ENCODE measurements at places on chromosomes 3 and 15.
A peak's percentile ranks its signal among the peaks of the same experiment; 100 is the strongest.

DNA sequence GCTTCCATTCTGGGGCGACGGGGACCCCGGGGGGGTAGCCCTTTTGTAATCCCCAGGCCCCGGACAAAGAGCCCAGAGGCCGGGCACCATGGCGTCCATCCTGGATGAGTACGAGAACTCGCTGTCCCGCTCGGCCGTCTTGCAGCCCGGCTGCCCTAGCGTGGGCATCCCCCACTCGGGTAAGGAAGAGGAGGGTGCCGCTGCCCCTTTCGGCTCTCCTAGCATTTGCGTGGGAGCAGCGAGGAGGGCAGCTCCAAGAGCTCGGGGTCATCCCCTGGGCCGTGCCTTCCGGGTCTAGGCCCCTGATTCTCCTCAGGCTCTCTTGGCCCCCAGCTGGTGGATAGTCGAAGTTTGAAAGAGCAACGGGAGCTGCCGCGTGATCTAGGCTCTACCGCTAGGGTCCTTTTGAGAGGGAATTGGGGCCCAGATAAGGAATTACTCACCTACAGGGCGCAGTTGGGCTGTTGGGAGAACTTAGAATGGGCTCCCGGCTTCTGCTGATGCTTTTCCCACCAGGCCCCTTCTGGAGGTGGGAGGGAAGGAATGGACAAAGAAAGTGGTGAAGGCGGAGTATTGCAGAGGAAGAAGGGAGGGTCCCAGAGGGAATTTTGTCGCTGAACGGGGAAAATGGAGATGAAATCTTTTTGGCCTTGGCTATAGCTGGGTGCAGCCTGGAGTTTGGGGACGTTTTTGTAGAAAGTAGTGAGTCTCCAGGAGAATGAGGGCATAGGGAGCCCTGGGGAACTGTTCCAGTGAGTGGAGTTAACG, 615 bp downstream of the VPS18 start:
- peak; percentile 61 for DNase-seq

DNA sequence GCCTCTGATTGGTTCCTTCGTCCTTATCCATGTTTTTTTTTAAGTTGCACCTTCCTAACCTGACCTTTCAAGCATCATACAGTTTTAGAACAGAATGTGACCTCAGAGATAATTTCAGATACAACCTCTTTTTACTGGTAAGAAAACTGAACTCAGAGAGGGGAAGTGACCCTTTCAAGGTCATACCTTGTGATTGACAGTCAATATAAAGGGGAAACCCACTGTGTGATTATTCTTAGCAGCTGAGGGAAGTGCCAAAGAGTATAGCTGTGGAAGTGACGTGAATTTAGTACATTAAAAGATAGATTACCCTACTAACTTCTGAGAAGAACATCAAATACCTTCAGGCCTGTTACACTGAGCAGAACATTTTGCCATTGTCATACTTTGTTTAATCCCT, 319.4 kb downstream of the NEK10 start:
- no peak for DNase-seq

DNA sequence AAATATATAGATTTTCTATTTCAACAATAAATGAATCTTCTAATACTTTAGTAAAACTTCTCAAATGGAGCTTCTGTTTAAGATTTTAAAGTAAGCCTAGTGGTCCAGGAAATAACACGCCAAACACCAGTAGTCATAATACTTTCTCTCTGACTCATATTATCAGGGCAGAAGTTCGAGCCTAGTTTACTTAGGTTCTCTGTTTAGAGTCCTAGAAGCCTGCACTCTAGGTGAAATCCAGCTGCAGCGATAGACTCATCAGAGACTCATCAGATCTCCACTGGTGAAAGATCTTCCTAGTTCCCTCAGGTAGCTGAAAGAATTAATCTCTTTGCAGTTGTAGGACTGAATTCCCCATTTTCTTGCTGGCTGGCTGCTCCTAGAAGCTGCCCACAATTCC, 552.5 kb upstream of the ROBO2 start:
- no peak for DNase-seq

- peak; percentile 27 for DNase-seq
These were observed 321.1 kb downstream of the ZIC1 start for GRCh38 chr3:147730284-147730683.

DNA sequence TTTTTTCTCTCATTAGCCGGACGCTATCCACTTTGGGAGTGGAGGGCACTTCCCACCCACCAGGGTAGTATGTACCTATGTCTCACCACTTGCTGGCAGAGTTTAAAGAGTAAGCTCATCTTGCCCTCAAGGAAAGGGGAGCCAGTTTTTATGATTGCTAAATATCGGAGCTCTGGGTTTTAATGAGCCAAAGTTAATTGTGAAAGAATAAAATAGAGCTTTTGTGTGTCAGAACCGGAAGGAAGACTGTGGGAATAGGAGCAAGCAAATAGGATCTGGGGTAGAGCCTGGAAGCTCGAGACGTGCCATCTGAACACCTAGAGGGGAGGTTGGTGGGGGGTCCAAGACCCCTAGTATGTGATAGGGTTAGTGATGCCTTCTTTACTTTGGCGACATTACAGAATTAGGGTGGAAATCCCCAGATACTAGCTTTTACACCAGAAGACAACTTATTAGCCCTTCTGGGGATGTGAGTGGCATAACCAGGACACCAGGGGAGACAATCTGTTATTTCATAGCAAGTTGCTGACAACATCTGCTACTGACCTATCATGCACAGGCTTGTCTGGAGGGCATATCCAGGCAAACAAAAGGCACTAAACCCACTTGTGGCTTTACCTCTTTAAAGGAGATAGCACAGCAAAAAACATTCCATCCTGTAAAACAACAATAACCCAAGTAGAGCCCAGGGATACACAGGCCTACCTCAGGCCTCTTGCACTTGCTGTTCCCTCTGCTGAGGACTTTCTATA, 333.8 kb downstream of the ZNF621 start:
- DNase-seq: no peak

- peak; percentile 27 for DNase-seq
These were observed 16.3 kb downstream of the NUP210 start for GRCh38 chr3:13403847-13404246.

- no peak for DNase-seq
These were observed 96.2 kb upstream of the ROBO2 start for GRCh38 chr3:76943671-76944070.

- no peak for DNase-seq
These were observed 393.4 kb upstream of the NR2F2 start for GRCh38 chr15:95937128-95937528.

GRCh38 chr3:112362221-112362620, 29.3 kb downstream of the CD200 start:
- no peak for DNase-seq

GRCh38 chr3:115385774-115386730, 237.3 kb upstream of the GAP43 start:
- DNase-seq: no peak

DNA sequence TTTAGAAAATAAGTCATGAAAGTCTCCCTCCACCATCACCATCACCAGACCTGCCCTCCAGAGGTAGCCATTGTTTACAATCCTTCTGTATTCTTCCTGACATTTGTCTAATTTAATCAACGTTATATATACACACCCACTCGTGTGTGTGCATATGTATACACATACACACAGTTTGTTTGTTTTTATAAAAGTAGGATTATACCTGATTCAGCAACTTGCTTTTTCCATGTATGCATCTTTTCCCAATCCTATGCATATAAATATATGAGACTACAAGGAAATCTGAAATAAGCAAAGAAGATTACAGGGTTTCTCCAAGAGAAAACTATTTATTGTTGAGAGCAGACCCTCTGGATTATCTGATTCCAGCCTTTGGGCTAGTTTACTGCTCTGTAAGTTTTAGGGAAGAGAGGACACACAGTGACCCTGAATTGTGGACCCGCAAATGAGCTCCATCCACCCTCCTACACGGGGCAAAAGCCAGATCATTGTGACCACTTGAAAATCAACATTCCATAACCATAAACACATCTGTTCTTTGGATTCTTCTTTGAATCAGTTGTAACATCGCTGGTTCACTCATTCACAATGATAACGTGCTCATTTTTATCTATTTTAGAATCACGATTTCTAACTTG, 104.3 kb downstream of the CPN2 start:
- DNase-seq: no peak

DNA sequence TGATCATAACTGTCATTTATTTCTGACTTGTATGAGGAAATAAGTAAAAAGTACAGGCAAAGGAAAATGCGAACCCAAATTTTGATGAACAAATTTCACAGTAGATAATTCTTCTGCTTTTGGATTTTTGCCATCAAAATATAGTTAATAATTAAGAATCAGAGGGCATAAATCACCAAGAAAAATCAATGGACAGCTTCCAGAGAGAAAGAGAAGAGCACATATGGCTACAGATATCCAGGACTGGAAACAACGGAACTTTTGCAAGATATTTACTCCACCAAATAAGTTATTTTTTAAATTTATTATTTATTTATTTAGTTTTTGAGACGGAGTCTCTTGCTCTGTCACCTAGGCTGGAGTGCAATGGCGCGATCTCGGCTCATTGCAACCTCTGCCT, 35.1 kb upstream of the NANOGP8 start:
- no peak for DNase-seq

DNA sequence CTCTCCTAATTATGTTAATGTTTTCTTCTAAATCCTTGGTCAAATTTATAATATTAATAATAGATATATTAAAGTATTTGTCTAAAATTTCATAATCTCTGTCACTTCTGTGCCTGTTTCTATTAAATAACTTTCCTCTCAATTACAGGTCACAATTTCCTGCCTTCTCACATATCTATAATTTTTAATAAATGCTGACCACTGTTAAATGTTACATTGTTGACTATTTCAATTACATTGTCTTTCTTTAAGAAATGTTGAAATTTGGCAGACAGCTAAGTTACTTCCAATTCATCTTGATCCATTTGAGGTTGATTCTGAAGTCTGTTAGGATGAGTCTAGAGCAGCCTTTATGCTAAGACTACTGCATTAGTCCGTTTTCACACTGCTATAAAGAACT, 41.7 kb downstream of the MYL3 start:
- DNase-seq: no peak

- DNase-seq: no peak
These were observed 19.9 kb upstream of the RTP2 start for GRCh38 chr3:187722206-187722612.

DNA sequence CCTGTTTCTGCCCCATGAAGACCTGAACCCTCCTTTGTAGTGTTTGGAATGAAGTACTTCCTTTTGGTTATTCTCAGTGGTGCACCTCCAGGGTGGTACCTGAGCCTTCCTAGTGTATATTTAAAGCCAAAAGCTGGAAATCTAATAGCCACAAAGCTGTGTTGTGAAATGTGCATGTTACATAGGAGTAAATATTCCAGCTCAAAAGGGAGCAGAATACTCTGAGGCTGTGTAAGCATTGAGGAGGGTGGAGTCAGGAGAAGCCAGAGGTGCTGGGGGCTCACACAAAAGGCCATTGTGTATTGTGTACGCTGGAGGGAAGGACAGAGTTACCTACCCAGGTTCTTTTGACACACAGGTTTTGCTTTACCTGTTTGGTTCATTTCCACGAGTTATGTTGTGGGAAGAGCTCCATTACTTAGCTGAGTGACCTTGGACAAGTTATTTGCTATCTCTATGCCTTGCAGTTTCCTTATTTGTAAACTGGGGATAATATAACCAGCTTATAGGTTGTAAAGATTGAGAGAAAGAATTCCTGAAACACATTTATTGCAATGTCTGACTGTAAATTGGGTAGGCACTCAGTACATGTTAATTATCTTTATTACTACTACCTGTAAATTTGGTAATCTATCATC, 24.7 kb downstream of the GPR171 start:
- DNase-seq: no peak

DNA sequence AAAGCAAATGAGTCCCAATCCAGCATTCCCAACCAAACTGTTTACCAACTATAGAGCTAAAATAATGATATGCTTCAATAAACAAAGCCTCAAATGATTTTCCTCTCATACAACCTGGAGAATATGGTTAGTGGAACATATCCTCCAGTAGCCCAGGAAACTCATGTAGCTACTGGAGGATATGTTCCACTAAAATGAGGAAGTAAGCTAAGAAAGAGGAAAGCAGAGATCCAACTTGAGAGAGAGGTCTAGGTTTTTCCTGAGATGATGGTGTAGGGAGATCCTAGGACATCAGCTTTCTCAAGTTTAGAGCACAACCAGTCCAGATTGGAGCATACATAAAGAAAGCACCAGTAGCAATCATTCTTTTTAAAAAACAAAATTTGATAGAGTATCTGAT, 44.6 kb upstream of the SLC4A7 start:
- no peak for DNase-seq

DNA sequence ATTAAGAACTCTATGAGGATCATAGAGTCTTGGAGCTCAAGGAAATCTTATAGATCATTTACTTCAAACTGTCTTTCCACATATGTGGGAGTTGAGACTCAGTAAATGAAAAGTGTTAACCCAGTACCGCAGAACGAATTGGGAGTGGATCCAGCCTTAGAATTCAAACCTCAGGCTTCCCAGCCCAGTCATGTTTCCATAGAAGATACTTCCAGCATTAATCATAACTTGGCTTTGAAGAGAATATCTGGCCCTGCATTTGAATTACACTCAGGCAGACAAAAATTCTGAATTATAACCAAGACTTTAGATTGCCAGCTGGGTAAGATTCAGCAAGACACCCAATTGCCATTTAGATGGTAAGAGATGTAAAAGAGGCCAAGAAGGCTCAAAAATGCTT, 972.0 kb downstream of the TUSC7 start:
- no peak for DNase-seq

DNA sequence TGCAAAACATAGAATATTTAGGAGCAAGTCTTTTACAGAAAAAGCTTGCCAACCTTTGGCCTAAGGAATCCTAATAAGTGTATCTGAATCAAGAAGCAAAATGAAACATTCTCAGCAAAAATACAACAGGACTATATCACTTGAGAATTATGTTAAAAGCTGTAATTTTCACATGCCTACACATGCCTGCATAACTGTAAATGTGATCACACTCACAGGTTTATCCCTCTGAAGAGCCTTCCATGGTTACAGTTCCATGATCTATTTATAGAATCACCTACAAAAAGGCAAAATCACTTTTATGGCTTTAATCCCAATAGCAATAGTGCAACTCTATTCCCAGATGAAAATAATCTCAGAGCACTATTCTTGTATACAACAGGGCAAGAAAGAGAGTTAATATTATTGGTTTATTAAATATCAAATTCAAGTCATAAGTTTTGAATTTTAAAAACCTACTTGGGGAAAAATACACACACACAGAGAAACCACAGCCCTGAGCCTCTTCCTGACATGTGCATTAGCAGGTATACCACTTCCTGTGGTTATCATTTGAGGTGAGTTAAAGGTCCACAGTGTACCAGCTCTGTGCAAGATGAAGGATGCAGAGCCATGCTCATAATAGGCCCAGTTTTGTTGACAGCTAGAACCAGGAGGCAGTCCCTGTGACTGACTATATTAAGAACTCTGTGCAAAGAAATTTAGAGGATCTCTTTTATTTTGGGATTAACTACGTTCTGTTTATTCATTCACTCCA, 252.5 kb upstream of the TGFBR2 start:
- no peak for DNase-seq

- DNase-seq: peak; percentile 29
These were observed 600.5 kb downstream of the EDEM1 start for GRCh38 chr3:5787861-5788488.

Data from nephron progenitor cell (in vitro differentiated cells).